Peyer's patch (tissue), 4 donors: ENCODE measurements at places on chromosomes 5 and 9. TPM values are rescaled to one million over a fixed set of nuclear protein-coding genes. Genes with fewer than 3 reads are reported as not detected.
A peak's percentile ranks its signal among the peaks of the same experiment; 100 is the strongest.

GRCh38 chr5:35908228-35908627 is 30.2 kb downstream of the CAPSL start:
- no peak for DNase-seq

DNA sequence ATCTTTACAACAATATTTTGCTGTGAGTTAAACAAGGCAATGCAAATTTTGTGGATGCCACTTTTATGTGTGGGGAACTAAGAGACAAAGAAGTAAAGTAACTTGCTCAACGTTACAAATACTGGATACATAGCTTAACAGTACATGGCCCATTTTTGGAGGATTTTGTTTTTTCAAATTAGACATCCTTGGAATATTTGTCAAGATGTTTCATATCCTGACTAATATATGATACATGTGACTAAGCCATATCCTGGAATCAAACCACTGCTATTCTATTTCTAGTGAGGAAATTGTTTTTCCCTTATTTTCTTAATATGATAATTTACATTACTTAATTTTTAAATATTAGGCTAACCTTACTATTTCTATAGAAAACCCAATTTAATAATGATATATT is 529.8 kb downstream of the DMRTA1 start:
- no peak for DNase-seq

DNA sequence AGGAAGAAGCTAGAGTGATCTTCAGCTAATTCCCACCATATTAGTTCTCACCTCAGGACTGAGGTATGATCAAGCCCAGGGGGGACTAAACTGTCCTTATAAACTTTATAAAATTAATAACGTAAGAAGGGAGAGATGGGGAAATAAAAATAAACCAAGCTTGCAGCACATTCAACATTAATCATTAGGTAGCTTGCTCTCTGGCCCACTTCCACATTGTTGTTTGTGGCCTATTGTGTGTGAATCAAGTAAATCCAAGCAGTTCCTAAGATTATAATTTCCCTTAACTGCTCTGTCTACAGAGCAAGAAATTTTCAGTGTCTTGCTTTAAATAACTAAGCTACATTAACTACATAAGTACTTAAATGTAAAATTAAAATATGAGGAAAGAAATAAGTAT is 131.3 kb upstream of the ABCA1 start:
- no peak for DNase-seq

DNA sequence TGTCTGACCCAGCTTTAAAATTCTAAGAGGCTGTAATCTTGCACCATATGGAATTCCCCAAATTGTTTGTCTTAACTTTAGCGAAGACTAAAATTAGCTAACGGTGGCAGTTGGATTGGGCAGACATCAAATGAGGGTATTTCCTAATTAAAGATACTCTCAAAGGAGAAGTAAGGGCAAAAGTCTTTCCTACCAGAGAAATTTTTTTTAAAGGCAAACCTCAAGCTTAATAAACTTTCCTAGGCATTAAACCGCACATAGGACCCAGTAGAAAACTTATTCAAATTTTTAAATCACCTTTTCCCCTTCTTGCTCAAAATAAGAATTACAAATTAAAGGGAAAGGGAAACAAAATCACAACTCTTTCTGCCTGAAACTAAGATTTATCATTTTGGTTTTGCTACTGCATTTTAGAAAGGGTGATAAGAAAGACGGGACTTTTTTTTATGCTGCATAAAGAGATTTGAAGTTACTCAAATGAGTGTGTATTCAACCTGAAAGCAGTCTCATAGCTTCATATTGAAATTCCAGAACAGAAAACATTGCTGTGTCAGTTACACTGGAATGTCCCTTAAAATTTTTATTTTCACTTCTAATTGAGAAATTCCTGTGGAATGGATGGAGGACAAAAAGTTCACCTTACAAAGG is 189.1 kb upstream of the PTGER4 start:
- no peak for DNase-seq

DNA sequence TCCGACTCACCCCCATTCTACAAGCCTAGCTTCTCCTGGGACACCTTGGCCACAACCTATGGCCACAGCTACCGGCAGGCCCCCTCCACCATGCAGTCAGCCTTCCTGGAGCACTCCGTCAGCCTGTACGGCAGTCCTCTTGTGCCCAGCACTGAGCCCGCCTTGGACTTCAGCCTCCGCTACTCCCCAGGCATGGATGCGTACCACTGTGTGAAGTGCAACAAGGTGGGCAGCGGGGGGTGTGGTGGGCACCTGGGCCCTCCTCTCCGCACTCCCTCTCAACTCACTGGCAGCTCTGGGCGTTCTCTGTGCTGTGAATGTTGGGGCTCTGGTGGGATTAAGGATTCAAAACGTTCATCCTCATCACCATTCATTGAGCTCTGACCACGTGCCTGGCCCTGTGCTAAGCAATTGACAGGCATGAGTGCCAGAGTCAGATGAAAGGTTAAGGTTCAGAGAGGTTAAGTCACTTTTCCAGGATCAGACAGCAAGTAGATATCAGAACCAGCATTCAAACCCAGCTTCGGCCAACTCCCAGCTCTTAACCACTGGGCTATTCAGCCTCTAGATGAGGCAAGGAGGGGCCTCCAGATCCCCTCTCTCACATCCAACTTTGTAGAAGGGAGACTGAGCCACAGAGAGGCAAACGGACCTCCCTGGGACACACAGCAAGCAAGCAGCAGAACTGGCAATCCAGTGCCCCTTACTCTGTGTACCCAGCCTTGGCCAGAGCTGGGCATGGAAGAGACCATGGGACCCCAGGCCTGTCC is 9.9 kb downstream of the GFI1B start:
- peak; percentile 25 for DNase-seq

DNA sequence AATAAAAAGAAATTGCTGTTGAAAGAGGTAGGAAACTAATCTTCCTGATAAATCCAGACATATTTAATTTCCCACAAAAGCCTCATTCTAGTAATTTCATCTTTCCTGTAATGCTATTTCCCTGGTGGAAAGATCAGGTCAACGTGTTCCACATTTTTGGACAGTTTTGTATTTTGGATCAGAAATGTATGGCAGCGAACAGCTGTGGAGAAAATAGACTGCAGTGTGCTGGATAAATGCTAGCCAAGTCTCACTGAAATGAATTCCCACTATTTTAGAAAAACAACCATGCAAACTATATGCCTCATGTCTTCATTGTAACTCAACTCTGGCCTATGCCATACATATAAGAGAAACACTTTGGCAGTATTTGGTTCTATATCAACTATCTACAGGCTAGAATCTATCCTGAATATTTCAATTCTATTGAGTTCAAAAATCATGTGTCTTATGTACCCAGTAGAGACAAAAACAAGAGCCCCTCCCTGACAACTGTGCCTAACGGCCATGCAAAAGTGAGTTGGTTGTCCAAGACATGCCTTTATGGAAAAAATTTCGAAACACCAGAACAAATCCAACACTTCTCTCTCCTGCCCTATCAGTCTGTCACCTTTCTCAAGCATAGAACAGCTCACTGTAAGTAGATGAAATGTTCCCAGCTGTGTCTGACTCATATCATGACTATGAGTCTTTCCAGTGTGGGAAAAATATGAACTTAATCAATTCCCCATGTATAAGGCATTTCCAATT is 191.3 kb upstream of the NREP start:
- DNase-seq: no peak

- DNase-seq: no peak
Measured at GRCh38 chr9:20391208-20391607, 231.1 kb downstream of the MLLT3 start.

- no peak for DNase-seq
Measured at GRCh38 chr5:154351566-154351965, 94.2 kb upstream of the SAP30L start.

Gene ZNF346
- total RNA-seq: 19.8 TPM

Gene FGF18
- total RNA-seq: not detected

Gene PTGS1
- 6.4 TPM for total RNA-seq

Gene SURF6
- total RNA-seq: 28.1 TPM

Gene SH3TC2
- total RNA-seq: 0.57 TPM

Gene PCDHAC2
- 1.7 TPM for total RNA-seq

Gene LHX6
- total RNA-seq: 4.0 TPM
